Psoas muscle (tissue), 8 donors: ENCODE measurements at places on chromosomes 6 and 20. TPM values are rescaled to one million over a fixed set of nuclear protein-coding genes. Genes with fewer than 3 reads are reported as not detected.

Gene MAP3K5
- 6.9 TPM for total RNA-seq

- no peaks in the 10 kb centered on the region for H3K27me3 ChIP-seq
- H3K27ac ChIP-seq = no peak overlapping the region
- H3K36me3 ChIP-seq = no peaks in the 10 kb centered on the region
- DNase-seq = no peak
- H3K4me1 ChIP-seq = no peaks in the 10 kb centered on the region
- no peak overlapping the region for H3K4me3 ChIP-seq
These were observed 631.4 kb downstream of the CDH26 start for GRCh38 chr20:60589623-60590022.

- H3K4me3 ChIP-seq = no peak overlapping the region
- H3K27me3 ChIP-seq = no peaks in the 10 kb centered on the region
These were observed 3.5 kb upstream of the PLCG1 start for GRCh38 chr20:41133709-41134361.

GRCh38 chr20:48903705-48904104 is 17.8 kb upstream of the ARFGEF2 start:
- no peak overlapping the region for H3K4me3 ChIP-seq
- H3K4me1 ChIP-seq = no peaks in the 10 kb centered on the region
- H3K27ac ChIP-seq = no peak overlapping the region
- no peaks in the 10 kb centered on the region for H3K36me3 ChIP-seq

DNA sequence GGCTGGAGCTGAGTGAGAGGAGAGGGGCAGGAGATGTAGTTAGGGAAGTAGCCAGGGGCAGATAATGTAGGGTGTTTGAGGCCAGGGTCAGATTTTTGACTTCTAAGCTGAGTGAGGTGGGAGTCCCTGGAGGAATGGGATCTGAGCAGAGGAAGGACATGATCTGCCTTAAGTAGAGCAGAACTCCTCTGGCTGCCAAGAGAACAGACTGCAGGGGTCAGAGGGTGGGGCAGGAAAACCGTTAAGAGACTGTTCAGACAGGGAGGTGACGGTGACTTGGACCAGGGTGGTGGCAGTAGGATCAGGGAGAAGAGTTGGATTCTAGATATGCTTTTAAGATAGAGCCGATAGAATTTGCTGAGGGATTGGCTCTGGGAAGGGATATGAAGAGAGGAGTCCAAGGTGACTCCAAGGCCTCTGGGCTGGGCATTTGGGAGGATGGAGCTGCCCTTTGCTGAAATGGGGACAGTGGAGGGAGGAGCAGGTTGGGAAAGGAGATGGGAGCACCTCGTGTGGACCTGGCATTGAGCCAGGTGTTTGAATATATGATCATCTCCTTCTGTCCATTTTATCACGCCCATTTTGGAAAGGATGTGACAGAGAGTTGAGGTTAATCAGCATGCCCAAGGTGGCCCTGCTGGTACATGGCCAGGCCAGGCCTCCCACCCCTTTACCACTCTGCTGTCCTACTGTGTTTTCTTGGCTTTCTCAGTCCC is 18.8 kb downstream of the EYA2 start:
- no peak overlapping the region for H3K27ac ChIP-seq
- no peak overlapping the region for H3K4me3 ChIP-seq
- peaks cover 2% of the 10 kb centered on the region for H3K27me3 ChIP-seq

DNA sequence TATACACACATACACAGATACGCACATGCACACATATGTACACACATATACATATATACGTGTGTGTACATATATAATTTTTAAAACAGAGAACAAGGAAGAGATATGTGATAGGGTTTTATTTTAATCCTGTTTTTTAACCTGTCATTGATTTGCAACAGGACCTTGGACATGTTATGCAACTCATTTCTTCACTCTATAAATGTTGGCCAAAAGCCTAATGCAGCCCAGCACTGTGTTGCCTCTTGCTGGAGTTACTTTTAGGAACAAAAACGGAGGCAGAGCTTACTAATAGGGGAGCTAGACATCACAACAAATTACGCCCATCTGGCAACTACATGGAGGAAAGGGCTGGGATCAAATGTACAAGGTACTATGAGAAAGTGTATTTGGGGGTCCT is 179.9 kb upstream of the TAB2 start:
- no peaks in the 10 kb centered on the region for H3K27me3 ChIP-seq
- H3K4me1 ChIP-seq = no peaks in the 10 kb centered on the region
- DNase-seq = no peak
- no peak overlapping the region for H3K4me3 ChIP-seq
- H3K36me3 ChIP-seq = no peaks in the 10 kb centered on the region

DNA sequence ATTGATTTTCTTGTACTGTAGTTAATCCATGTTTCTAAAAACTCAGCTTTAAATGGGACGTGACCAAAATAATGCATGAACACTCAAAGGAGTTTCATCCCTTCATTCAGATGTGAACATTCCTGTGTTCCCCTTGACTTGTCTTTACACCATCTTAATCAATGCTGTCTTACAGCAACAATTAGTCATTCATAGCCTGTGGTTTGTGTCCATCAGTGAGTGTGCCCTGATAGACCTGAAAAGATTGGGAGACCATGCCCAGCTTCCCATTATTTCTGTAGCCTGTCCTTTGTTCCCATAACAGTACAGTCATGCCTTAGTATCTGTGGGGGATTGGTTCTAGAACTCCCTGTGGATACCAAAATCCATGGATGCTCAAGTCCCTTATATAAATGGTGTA is 23.9 kb downstream of the NT5E start:
- H3K4me1 ChIP-seq = no peaks in the 10 kb centered on the region
- H3K4me3 ChIP-seq = no peak overlapping the region
- H3K36me3 ChIP-seq = no peaks in the 10 kb centered on the region
- H3K27me3 ChIP-seq = no peaks in the 10 kb centered on the region
- no peak for DNase-seq
